ENCODE measurements at places on chromosomes 3 and 15.

DNA sequence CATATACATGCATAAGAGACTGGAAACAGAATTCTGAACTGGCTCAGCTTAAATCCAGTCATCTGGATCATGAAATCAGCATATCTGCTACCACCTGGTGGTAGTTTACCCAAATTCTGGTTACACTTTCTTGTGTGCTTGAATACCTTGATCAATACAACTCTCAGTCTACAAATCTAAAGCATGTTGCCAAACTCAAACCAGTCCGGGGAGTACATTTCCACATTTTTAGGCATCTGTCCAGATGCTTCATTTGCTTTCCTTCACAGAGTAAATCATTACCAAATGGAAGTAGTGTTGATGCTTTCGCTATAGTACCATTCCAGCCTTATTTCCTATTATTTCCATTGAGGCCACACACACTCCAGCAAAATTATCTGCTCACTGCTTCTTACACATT lies 126.4 kb downstream of the P2RY1 start:
- no peak for DNase-seq

DNA sequence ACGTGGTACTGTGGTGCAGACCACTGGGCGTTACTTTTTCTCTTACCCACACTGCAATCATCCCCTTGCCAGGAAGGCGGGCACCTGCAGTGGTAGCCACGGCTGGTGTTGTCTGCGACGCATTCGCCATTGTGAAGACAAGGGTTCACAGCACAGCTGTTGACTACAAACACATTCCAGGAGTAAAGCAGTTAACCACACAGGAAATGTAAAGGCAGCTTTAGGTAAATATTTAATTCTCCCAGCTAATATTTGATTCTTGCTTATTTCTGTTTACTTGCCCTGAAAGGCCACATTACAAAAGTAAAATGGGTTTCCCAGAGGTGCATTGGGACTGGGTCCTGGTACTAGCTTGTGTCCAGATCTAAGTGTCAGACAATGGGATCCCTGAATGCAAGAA lies 45.4 kb downstream of the HEG1 start:
- DNase-seq: no peak

GRCh38 chr15:58433597-58434333 lies 2.0 kb downstream of the LIPC start:
- DNase-seq: peak; percentile 6

- DNase-seq: no peak
Measured at GRCh38 chr3:64642327-64643151, 45.3 kb downstream of the ADAMTS9 start.

DNA sequence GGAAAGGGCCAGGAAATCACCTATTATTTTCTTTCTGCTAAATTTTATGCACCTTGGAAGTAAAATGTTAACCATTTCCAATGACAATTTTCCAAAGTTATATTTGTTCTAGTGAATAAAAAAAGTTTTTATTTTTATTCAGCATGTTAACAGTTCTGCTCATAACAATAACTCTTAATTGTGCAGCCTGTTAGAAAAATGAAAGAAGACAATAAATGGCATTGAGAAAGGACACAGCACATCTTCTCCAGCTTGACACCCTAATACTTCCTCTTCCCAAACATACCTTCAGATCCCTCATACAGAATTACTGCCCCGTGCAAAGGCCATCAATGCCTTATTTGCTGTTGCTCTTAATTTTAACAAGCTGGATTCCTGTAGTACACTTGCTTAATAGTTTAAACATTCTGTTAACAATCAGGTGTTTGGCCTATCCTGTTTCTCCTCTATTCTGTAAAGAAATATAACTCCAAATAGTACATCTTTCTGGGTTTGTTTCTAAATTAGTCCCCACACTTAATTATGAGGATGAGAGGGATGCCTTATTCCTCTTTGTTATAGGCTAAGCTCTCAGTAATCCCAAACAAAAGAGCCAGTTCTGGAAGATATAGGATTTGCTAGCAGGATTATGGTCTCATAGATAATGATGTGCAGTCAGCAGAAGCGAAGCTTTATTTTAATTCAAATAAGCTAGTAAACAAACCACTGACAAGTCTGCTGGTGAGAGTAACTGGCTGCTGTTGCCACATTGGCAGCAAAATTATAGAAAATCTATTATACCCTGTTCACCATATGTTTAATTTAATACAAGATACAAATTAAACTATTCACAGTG lies 19.2 kb upstream of the SOX2 start:
- DNase-seq: no peak

DNA sequence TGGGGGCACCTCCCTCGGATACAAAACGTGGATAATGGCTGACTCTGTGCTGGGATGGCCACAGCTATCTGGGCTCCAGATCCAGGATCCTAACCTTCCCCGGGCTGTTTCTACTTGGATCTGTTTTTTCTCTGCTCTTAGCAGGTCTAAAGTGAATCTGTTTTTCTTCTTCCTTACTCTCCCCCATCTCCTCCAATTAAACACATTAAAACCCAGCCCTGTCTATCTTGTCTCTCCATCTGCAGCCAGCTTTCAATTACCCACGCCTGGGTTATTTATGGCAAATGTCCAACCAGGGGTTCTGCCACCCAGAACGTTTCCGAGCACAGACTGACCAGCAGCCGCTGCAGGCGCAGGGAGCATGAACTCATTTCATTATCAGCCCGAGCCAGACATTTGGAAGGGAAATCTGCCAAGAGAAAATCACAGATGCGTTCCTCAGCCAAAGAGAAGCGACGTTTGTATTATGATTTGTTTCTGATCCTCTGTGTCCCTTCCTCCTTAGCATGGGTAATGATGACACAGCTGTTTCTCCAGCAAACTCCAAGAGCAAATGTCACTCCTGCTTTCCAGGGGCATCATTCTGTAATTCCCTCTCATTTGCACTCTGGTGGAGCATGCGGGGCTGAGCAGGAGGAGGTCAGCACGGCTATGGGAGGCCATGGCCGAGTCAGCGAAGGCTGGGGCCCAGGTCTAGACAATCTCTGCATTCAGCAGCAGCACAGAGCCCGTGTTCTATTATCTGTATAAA lies 42.0 kb downstream of the UMPS start:
- peak; percentile 72 for DNase-seq

- no peak for DNase-seq
Measured at GRCh38 chr3:173933113-173933512, 535.6 kb downstream of the NLGN1 start.

GRCh38 chr3:126961191-126961790 lies 21.6 kb upstream of the PLXNA1 start:
- no peak for DNase-seq

- no peak for DNase-seq
Measured at GRCh38 chr3:31709005-31709404, 176.3 kb downstream of the STT3B start.

GRCh38 chr3:183692436-183692835 lies 5.2 kb upstream of the YEATS2 start:
- DNase-seq: no peak

DNA sequence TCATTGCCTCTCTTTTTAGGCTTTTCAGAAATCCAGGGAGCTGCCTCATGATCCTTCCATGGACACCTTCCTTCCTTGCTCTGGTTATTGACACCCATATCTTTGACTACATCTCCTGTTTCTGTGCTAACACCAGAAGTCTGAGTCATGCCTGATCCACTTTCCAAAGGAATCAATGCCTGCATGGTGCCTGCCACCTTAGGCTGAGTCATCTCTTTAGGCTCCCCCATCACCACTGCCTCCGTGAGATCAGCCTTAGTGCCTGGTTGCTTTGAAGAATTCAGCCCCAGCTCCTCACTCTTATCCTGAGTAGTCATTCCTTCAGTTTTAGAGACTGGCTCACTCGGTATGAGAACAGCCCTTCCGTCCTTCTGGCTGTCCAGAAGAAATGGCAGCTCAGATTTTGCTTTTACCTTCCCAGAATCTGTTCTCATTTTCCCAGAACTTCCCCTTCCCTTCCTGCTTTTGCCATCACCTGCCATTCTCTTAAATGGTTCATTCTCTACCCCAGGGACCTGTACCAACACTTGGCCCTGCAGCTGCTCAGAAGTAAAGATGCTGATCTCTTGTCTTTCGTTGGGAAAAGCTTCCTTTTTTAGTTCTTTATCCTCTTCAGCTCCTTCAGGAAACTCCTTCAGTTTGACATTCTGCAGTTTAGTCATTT lies 105.3 kb downstream of the MAP4 start:
- DNase-seq: no peak

GRCh38 chr15:43748376-43748775 lies 2.1 kb downstream of the PDIA3 start:
- DNase-seq: no peak

GRCh38 chr3:185439745-185440466 lies 58.9 kb downstream of the TMEM41A start:
- no peak for DNase-seq

DNA sequence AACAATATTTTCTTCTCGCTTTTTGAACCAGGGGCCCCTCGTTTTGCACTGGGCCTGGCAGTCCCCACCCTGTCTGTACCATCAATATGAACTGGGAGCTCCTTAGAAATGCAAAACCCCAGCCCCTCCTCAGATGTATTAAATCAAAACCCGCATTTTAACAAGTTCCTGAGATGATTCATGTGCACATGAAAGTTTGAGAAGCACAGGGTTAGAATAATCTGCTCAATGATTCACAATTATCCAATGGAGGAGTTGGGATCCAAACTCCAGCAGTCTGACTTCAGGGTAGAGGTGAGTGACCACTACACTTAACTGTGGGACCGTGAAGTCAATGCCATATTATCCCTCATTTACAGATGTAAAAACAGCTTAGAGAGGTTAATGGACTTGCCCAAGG lies 256.4 kb downstream of the IGSF11 start:
- DNase-seq: no peak

- DNase-seq: no peak
Measured at GRCh38 chr3:99910752-99911290, 93.2 kb downstream of the CMSS1 start.

DNA sequence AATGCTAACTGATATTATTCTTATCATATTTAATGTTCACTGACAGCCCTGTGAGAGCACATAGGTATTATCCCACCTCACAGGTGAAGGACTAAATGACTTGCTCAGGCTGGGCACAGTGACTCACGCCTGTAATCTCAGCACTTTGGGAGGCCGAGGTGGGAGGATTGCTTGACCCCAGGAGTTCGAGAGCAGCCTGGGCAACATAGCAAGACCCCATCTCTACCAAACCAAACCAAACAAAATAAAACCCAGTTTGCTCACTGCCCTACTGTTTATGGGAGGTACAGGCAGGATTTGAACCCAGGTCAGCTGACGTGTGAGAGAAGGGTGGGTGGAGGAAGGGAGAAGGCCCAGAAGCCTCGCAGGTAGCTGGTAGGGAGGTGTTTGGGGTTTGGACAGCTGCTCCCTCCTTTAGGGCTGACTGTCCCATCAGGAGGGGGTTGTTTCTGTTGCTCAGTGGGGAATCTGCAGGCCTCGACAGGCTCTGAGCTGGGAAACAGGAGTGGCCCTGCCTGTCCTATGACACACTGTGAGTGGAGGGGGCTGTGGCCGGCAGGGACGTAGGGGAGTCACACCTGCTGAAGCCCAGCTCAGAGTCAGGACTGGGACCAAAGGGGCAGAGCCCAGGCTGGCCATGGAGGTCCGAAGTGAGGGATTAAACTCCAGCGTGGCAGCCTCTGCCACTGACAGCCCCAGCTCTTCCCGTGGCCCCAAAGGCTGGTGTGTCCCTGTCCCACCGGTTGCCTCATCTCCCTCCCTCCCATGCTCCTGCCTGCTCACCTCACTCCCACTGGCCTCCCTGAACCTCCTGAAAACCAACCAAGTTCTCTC lies 25.3 kb downstream of the BHLHE40 start:
- DNase-seq: no peak

DNA sequence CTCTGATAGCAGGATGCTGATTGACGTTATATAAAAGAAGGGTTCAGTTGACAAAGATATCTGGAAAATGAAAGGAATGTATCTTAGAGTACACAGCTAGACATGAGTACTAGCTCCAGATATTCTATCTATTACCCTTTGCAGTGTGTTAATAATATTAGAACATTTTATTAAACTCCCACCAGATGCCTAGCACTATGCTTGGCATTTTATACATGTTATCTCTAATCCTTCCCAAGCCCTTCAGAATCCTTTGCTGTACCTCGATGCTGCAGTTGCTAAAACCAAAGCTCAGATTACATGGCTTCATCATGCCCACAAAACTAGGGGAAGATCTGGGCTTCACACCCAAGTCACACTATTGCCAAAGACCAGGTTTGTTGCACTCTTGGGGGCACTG lies 350.1 kb upstream of the AZI2 start:
- DNase-seq: no peak

GRCh38 chr3:165148876-165149441 lies 47.2 kb downstream of the SLITRK3 start:
- DNase-seq: no peak

DNA sequence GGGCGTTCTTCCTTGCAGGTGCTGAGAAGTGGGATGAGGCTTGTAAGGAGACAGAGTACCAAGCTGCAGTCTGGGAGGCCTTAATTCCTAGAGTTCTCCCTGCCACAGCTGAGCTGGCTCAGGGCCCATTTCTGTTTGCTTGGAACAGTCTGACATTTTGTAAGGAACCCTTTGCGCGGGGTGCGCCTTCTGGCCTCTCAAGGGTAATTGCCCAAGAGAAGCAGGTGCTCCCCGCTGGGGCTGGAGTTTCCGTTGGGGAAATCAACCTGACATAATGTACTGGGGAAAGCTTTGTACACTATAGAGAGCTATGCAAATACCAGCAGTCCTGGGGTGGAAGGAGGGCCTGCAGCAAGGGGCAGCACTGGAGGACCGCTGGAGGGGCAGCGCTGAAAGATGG lies 83.6 kb downstream of the HMG20A start:
- no peak for DNase-seq

GRCh38 chr3:58737644-58738043 lies 71.1 kb upstream of the FAM3D start:
- DNase-seq: no peak

GRCh38 chr3:187213616-187214015 lies 16.3 kb downstream of the RTP1 start:
- no peak for DNase-seq

DNA sequence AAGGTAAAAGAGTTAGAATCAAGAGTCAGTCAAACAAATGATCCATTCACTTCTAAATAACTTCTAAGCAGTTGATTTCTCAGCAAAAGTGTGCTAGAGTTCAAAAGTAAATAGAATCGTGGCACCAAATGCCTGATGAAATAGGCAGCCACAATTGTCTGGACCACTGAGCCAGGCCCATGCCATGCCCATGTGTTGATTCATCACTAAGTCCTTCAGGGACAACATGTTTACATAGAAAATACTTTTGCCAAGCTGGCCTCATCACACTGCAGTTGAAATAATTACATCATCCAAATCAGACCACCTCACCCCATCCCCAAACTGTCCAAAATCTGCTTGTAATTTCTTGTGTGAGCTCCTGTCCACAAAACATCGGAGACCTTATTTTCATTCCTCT lies 216.3 kb downstream of the IGSF11 start:
- DNase-seq: no peak

Data from anterior cingulate cortex (tissue), 58 donors.